SK-N-MC (cell line): ENCODE measurements at places on chromosomes 5 and 9.

- no peak for DNase-seq
Observed at GRCh38 chr5:178330791-178331404, 98.3 kb upstream of the PHYKPL start.

DNA sequence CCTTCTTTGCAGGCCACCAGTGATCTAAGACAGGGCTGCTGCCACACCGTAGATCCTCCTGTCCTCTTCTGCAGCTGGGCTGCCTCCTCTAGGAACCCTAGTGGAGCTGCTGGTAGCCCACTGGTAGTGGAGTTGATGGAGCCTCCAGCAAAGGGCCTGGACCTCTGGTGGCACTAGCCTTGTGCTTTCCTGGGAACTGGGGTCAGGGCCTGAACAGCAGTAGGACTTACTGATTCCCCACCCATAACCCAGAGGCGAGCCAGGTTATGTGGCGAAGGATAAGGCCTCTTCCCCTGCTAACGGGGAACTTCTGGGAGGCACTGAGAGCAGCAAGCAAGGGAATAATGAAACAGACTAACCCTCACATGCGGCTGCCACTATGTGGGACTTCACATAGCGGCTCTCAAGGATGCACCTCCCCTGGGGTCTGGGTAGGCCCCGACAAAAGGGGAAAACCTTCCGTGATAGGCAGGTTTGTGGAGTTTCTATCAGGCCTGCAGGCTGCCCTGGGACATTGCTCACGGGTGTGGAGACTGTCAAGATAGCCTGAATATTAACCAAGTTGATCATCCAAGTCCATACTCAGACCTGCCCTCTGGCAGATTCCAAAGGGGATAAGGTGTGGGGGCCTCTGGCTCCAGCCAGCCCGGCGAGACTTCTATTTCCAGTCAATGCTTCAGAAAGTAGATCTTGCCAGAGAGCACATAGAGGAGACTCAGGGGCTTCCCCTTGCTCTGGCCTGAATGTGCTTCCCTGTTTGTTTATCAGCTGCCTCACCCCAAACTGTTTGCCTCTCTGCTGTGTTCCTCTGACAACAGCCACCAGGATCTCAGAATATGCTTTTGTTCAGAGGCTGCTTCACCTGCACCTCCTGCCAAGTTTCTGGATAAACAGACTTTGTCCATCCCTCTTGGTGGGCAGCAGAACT lies 7.4 kb downstream of the SLC22A4 start:
- no peak for DNase-seq

DNA sequence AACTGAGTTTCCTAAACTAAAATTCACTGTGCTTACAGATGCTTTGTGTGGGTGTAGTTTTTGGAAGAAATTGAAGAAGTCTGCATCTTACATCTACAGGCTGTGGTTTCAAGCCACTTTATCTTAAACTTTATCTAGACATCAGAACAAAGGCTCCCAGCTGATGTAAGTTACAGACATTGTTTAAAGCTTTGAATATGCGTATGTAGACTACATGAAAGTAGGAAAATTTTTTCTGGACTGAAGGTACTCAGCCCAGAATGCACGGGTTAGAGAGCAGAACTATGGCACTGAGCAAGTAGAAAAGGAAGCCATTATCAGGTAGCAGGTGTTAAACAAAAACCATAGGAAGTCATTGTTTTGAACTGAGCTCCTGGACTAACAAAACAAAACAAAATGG lies 185.4 kb downstream of the TTC39B start:
- no peak for DNase-seq

- no peak for DNase-seq
Observed at GRCh38 chr9:89243296-89244061, 64.9 kb upstream of the SHC3 start.

- DNase-seq = no peak
Observed at GRCh38 chr5:124732428-124733328, 13.8 kb downstream of the ZNF608 start.
